Thoracic aorta (tissue), 2 donors: ENCODE measurements at places on chromosomes 11 and 22. TPM values are rescaled to one million over a fixed set of nuclear protein-coding genes. Genes with fewer than 3 reads are reported as not detected.

CCDC89 gene
- total RNA-seq = 0.81 TPM

MS4A3 gene
- total RNA-seq = not detected

NFAM1 gene
- total RNA-seq = 4.1 TPM

NLRP10 gene
- total RNA-seq = not detected

NXPE2 gene
- not detected for total RNA-seq

APOL4 gene
- total RNA-seq = 30.3 TPM

PTGDR2 gene
- 0.21 TPM for total RNA-seq

CNGA4 gene
- not detected for total RNA-seq

LRRN4CL gene
- 10.5 TPM for total RNA-seq

MYO7A gene
- total RNA-seq = 15.2 TPM

NUP98 gene
- 135 TPM for total RNA-seq

CALCA gene
- 3.1 TPM for total RNA-seq

GVQW3 gene
- total RNA-seq = 3.2 TPM

GSTT4 gene
- not detected for total RNA-seq

TRPC6 gene
- 2.7 TPM for total RNA-seq

RTN4R gene
- not detected for total RNA-seq

ESAM gene
- 54.2 TPM for total RNA-seq

CNTN5 gene
- total RNA-seq = 0.85 TPM

KREMEN1 gene
- total RNA-seq = 13.9 TPM

SAA4 gene
- total RNA-seq = not detected

OSBP2 gene
- 3.0 TPM for total RNA-seq

MTFP1 gene
- total RNA-seq = 1.9 TPM

NOX4 gene
- 166 TPM for total RNA-seq

KDM2A gene
- total RNA-seq = 130 TPM

CD3D gene
- 5.8 TPM for total RNA-seq

ROBO3 gene
- total RNA-seq = 5.5 TPM

PDE3B gene
- total RNA-seq = 24.0 TPM

TRIM51 gene
- not detected for total RNA-seq

SPINDOC gene
- total RNA-seq = 14.8 TPM

OR10A2 gene
- total RNA-seq = not detected
